ENCODE measurements at places on chromosomes 16 and 17.

DNA sequence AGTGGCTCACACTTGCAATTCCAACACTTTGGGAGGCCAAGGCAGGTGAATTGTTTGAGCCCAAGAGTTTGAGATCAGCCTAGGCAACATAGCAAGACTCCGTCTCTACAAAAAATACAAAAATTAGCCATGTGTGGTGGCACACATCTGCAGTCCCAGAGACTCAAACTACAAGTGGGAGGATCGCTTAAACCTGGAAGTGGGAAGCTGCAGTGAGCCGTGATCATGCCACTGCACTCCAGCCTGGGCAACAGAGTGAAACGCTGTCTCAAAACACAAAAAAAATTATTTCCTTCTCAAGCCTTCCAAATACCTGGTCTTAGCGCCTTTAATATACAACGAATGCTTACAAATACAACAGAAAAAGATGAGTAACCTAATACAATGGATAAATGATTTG lies 19.7 kb upstream of the CBX2 start:
- DNase-seq: no peak

- no peak for DNase-seq
Measured at GRCh38 chr17:52420555-52421078, 262.1 kb upstream of the CA10 start.

GRCh38 chr17:81378941-81379511 lies 16.2 kb upstream of the BAHCC1 start:
- peak; percentile 37 for DNase-seq

- DNase-seq: no peak
Measured at GRCh38 chr16:83136419-83136818, 509.6 kb downstream of the CDH13 start.

- no peak for DNase-seq
Measured at GRCh38 chr16:56488035-56488434, 31.8 kb downstream of the BBS2 start.

DNA sequence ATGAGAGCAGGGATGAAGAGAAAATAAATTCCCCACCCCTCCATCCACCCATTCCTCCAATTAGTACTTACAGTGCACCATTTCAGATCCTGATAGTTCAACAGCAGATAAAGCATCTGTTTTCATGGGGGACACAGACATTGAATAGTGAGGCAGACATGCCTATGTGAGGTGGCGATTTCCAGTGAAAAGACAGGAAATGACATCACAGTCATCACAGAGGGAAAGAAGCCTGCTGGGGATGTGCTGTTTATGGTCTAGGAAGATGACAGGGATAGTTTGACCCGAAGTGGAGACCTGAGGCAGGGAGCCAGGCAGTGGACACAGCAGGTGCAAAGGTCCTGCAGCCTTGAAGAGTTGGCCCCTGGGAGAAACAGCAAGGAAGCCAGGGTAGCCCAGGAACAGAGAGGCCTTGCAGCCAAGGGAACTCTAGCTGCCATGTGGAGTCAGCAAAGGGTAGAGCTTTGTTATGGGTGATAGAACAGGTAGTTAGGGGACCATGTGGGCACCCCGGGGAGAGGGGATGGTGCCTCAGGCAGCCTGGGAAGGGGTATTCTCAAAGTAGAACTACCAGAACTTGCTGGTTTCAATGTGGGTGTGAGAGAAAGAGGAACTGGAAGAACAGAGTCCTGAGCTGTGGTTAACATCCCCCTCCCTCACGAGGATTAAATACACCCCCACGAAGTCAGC lies 256.6 kb downstream of the CPPED1 start:
- DNase-seq: no peak

DNA sequence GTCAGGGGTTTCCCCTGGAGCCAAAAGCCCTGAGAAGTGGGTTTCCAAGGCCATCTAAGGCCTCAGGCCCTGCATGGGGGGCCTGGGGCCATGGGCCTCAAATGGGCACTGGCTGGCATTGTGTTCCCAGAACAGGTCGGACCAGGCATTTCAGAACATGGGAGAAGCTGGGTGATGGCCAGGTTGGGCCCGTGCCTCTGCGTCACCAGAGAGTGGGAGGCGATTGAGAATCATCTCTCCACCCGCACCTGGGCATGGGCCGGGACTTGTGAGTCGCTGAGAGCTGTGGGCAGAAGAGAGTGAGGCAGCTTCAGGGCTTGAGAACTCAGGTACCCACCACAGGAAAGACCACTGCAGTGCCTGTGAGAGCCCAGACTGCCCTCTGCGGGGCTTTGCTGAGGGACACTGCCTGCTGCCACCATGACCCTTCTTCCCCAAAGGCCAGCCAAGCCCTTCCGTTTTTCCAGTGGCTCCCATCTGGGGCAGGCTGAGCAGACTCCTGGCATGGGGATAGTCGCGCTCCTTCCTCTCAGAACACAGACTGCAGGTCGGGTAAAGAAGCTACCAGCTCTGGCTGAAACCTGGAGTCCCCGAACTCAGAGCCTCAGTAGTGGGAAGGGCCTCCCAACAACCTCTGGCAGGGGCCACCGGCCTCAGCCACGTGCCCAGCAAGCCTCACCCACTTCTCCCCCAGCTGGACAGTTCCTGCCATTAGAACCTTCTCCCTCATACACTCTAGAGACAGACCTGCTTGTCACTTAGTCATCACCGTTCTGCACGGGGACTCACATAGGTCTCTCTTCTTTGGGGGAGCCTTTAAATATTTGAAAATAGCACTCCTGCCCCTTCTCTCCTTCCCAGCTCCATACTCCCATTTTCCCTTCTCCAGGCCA lies 1.6 kb downstream of the RAB11FIP4 start:
- peak; percentile 35 for DNase-seq

- no peak for DNase-seq
Measured at GRCh38 chr16:87618216-87618615, 15.9 kb downstream of the JPH3 start.

DNA sequence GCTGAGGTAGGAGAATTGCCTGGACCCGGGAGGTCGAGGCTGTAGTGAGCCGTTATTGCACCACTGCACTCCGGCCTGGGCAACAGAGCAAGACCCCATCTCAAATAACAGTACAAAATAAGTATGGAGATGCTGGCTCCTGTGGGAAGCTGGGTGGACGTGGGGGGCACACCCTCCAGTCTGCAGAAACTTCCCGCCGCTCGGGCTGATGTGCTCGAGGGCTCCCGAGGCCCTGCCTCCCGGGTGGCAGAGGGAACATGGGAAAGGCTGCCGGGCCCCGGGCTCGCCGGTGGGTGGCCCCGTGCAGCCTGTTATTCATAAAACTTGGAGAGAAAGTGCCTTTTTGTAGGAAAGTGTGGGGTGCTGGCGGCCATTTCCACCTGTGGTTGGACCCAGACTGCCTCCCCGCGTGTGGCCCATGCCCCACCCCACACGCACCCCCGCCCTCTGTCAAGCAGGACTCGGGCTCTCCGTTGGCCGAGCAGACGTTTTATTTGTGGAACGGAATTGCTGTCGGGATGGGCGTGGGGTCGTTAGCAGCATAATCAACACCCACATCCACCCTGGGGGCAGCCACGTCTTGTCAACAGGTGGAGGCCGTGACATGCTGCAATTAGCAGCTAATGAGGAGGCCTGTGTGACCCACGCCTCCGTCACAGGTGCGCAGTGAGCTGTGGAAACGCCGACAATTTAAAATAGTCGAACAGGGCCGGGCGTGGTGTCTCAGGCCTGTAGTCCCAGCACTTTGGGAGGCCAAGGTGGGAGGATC lies 7.4 kb upstream of the CIAO3 start:
- no peak for DNase-seq

GRCh38 chr16:5225931-5226655 lies 128.5 kb upstream of the EEF2KMT start:
- DNase-seq: no peak

DNA sequence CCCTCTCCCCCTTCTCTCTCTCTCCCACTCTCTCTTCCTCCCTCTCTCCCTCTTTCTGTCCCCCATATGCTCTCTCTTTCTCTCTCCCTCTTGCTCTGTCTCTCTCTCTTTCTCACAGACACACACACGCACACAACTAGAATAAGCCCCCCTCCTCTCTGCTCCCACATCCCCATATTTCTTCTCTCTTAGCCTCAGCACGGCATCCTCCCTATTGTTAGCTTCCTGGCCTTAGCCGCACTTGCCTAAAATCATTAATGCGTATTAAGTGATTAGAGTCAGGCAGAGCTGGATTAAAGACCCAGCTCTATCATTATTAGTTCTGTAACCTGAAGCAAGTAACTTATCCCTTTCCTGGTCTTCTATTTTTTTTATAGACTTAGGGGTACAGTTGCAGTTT lies 319.0 kb upstream of the C16orf82 start:
- DNase-seq: no peak

DNA sequence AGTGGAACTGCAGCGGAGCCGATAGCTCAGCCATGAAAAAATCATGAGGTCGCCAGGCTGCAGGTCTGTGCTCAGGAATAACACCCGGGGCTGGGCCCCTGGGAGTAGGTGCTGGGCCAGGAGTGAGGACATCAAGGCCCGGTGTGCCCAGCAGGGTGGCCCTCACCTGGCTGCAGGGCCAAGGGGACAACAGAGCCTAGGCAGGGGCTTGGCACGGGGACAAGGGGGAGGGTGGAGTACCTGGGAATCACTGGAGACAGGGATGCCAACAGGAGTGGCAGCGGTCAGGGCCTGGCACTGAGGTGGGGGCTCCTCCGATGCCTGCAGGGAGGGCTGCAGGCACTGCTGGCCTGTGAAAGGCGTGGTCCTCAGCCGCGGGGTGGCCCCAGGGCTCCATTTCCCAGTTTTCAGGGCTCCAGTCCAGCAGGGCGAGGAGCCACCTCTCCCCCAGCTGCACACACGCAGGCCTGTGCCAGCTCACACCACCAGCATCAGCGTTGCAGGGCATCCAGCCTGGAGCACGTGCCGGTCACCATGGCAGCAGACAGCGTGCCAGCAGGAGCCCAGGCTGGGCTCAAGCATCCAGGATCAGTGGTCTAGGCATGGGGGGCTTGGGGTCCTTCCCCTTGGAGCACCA lies 4.7 kb upstream of the FSCN2 start:
- DNase-seq: no peak

DNA sequence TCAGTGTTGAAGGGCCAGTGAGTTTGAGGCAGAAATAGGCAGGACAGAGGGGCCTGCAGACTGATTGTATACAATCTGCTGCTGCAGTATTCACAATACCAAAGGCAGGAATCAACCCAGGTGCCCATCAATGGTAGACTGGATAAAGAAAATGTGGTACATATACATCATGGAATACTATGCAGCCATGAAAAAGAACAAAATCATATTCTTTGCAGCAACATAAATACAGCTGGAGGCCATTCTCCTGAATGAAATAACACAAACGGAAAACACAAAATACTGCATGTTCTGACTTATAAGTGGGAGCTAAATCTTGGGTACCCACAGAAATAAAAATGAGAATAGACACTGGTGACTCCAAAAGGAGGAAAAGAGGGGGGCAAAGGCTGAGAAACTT lies 485.1 kb downstream of the XYLT1 start:
- no peak for DNase-seq

DNA sequence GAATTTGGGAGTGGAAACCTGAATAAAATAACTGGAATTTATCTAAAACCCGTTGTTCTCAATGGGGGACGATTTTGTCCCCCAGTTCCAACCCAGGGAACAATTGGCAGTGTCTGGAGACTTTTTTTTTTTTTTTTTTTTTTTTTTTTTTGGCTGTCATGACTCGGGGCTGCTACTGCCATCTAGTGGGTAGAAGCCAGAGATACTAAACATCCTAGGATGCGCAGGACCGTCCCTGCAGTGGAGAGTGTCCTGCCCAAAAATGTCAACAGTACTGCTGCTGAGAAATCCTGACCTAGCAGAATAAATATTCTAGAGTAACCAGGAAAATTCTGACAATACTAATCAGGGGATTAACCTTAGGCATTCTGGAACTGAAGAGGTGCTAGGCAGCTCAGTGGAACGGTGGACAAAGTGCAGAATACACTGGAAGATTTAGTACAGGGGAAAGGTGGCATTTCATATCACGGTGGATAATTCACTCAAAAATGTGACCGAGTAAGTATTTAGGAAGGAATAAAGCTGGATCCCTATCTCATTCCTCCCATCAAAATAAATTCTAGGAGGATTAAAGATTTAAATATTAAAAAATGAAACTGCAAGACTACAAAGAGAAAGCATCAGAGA lies 107.6 kb downstream of the SPECC1 start:
- peak; percentile 66 for DNase-seq

GRCh38 chr17:77943971-77944370 lies 14.5 kb upstream of the TNRC6C start:
- DNase-seq: no peak

Data from activated CD8-positive, alpha-beta memory T cell treated with anti-CD3 and anti-CD28 coated beads, Interleukin-2, amount 10 ng/mL, durations not matched to agents 7 days and 5 days (primary cell).